ENCODE measurements at places on chromosomes 5 and 9.

- DNase-seq = no peak
Observed at GRCh38 chr5:67752357-67752708, 463.2 kb upstream of the PIK3R1 start.

DNA sequence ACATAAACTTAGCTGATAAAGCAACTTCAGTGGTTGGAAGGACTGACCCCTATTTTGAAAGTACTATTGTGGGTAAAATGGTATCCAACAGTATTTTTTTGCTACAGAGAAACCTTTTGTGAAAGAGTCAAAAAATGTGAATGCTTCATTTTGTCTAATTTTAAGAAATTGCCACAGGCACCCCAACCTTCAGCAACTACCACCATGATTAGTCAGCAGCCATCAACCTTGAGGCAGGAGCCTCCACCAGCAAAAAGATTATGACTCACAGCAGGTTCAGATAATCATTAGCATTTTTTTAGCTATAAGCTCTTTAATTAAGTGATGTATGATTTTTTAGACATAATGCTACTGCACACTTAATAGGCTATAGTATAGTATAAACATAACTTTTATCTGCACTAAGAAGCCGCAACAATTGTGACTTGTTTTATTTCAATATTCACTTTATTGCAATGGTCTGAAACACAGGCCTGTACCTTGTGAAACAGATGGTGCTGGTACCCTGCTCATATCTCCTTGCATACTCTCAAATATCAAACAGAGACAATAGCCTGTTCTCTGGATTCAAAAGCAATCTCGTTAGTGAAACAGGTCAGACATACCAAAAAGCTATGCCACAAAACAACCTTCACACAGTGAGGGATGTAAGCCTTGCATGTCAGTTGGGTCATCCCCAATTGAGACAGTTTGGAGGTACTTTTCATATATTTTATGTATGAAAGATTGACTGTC lies 261.2 kb upstream of the FAM174A start:
- no peak for DNase-seq

GRCh38 chr5:113330533-113331208 lies 104.1 kb downstream of the TSSK1B start:
- DNase-seq = peak; percentile 25

- peak; percentile 79 for DNase-seq
Observed at GRCh38 chr5:95261437-95262175, 23.3 kb downstream of the MCTP1 start.

GRCh38 chr9:87081503-87081902 lies 134.2 kb upstream of the GAS1 start:
- DNase-seq = no peak

- DNase-seq = peak; percentile 28
Observed at GRCh38 chr9:120741191-120741590, 26.9 kb upstream of the MEGF9 start.

GRCh38 chr5:174490728-174491127 lies 233.7 kb upstream of the MSX2 start:
- no peak for DNase-seq
